Stimulated activated naive CD8-positive, alpha-beta T cell treated with anti-CD3 and anti-CD28 coated beads, Interleukin-15, amount 100 ng/mL, for 72 hours (primary cell): ENCODE measurements at places on chromosomes 4 and X.

- no peak for DNase-seq
Measured at GRCh38 chr4:1534876-1535526, 128.8 kb upstream of the NKX1-1 start.

- no peak for DNase-seq
Measured at GRCh38 chr4:56927196-56927595, 19.5 kb downstream of the REST start.

DNA sequence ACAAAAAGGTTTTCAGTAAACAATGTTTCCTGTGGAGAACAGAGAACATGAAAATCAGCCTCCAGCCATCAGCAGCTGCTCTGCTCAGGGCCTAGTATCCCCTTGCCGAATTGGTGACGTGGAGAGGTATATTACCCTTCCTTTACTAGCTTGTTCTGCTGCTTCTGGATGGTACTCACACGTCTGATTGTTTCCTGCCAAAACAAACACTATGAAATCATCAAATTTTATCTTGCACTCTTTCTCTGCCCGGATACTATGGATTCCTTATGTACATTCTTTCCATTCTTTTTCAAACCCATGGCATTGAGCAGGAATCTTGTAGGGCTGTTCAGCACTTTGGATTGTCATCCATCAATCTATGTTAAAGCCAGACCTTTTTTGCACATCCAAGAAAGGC, 18.8 kb upstream of the METAP1 start:
- no peak for DNase-seq

DNA sequence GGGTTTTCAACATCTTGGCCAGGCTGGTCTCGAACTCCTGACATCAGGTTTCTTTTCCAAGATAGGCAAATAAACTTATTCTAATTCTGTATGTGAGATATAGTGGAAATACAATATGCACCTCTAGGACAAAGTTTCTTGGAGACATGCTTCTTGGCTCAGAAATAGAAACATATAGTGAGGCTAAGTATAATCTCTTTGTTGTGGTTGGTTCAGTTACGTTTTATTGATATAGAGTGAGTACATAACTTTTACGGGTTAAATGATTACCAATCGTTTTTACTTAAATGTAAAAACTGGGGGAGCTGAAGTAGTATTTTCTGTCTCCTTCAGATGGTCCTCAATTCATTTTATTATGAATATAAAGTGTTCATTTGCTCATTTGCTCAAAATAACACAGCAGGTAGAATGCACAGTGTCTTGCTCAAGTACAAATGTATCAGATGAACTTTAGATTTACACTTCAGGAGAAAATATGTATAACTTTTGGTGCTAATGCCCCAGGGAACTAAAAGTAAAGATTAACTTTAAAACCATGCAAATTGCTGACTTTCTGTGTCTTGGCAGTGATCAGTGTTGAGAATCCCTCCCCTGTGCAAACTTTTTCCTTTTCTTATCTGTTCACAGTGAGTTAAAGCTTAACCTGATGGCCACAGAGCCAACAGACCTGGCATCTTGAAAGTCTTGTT, 77.6 kb downstream of the AFF1 start:
- DNase-seq = no peak

GRCh38 chrX:148913971-148914370, 413.6 kb downstream of the AFF2 start:
- no peak for DNase-seq

DNA sequence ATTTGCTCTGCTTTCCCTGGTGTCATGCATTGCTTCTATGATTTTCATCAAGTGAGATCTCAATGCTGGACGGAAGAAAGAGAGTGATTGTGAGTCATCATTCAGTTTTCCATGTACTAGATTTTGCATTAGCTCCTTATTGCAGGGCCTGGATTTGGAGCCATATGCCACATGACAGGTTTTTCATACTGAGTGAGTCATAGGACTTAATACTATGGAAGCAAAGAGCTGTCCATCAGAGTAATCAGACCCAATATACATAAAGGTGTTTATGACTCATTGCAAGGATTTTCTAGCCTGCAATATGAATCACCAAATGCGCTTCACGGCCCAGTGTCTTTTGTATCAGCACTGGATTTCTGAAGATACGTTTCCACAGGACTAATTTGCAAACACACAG, 11.2 kb upstream of the TFDP3 start:
- DNase-seq = no peak

DNA sequence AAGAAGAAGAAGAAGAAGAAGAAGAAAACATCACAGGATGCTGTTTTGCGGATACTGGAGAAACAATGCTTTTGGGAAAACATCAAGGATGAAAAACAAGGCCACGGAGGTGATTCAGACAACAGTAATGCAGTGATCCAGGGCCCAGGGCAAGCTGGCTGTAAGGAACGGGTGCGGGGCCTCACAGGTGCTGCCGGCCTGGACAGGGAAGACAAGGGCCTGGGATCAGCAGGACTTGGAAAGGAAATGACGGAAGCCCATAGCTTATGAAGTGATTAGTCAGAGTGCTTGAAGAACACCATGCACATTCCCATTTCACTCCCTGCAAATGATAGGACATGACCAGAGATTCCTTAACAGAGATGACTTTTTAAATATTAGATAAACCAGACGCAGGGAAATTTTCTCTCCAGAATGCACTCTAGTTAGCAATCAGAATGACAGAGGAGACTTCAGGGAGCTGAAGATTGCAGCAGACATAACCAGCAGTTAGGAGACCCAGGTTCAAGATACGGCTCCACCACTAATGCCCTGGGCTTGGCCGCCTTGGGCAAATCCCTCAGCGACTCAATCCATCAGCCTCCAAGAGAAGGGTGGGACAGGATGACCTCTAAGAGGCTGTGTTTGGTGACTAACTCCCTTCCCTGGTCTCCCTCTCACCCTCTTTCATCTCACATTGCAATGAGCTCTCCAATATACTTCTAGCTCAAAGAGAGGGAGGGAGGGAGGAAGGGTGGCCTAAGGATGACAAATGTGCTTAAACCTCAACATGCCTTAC, 54.1 kb downstream of the APBB2 start:
- DNase-seq = no peak

- no peak for DNase-seq
Measured at GRCh38 chrX:115968436-115969252, 201.9 kb upstream of the AGTR2 start.

GRCh38 chrX:69144838-69145680, 20.2 kb downstream of the PJA1 start:
- no peak for DNase-seq

- DNase-seq = no peak
Measured at GRCh38 chr4:138685316-138685715, 330.3 kb upstream of the NOCT start.

DNA sequence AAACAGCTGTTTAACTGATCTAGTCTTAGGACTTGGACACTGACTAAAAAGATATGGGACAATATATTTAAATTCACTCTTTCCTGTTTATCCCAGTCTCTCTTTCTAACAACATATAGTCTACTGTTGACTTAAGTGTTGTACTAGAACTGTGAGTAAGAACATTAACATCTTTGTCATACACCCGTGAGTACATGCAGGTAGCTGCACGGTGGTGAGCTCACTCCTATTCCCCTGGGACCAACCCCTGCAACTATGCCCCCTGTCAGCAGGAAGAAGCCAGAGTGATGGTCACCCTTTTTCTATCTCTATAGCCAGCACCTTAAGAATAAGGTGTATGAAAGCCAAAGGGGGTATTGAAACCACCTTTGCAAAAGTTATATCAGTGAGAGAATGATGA, 17.6 kb downstream of the TBL1X start:
- DNase-seq = no peak

GRCh38 chrX:151517421-151517820, 46.1 kb upstream of the PASD1 start:
- DNase-seq = no peak
